ENCODE measurements at places on chromosomes 4 and X.

- no peak for DNase-seq
Observed at GRCh38 chr4:20391198-20391597, 139.5 kb downstream of the SLIT2 start.

DNA sequence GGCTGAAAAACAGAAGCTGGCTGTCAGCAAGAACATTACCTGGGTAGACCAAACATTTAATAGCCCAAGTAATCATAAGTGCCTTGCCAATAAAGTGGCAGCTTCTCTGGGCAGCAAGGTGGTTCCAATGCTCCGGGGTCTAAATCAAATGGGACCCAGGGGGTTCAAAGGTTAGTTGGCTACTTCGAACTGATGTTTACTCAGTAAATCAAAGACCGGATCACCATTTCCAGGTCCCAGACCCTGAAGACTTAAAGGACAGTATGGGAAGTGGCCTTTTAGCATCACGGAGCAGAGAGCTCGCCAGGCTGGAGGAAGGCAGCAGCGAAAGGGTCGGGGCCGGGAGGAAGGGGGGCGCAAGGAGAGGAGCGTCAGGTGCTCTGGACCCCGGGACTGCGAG, 1.0 kb downstream of the SH3KBP1 start:
- DNase-seq: no peak

DNA sequence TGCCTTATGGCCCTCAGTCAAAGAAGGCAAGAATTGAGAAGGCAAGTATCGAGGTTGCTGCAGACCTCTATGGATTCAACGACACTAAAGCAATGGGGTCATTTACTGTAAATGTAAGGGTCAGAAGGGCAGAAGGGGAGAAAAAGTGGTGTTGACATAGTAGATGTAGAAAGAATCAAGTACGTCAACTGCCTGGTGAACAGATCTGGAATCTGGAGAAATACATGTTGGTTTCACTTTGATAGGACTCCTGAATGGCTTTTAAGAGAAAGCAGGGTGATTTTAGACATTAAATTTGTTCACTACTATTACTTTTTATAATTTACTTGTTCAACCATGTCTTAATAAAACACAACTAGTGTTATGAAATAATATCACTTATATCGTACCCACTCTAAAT, 81.3 kb upstream of the FSTL5 start:
- no peak for DNase-seq

DNA sequence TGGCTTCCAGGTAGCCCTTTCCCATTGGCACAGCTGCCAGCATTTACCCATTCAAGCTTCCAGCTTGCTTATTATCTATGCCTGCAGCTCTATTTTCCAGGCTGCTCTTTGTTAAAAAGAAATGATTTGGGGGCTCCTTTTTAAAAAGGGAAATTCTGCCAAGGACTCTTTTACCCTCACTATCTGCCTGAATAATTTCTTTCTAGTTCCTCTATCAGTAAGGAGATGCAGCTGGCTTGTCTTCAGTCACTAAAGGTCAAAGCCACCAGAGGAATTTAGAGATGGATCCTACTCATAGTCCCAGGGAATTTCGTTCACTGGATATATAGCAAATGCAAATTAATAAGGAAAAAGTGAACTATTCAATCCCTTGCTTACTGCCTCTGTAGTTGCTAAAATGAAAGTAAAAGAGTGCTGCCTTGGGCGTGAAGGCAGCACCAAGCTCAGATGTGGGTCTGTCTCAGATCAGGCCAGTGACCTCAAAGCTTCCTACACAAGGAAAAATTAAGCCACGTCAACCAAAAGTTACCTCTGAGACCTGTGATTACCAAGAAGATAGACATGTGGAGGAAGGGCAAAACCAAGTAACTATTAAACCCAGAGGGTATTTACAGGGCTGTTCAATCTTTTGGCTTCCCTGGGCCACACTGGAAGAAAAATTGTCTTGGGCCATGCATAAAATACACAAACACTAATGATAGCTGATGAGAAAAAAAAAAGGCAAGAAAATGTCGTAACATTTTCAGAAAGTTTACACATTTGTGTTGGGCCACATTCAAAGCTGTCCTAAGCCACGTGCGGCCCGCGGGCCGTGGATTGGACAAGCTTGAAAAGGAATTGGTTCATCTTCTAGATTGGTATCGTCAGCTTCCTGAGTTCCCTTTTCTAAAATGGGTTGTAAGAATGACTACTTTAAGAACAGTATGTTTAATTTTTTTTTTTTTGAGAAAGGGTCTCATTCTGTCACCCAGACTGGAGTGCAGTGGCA, 5.3 kb downstream of the ARSF start:
- no peak for DNase-seq

DNA sequence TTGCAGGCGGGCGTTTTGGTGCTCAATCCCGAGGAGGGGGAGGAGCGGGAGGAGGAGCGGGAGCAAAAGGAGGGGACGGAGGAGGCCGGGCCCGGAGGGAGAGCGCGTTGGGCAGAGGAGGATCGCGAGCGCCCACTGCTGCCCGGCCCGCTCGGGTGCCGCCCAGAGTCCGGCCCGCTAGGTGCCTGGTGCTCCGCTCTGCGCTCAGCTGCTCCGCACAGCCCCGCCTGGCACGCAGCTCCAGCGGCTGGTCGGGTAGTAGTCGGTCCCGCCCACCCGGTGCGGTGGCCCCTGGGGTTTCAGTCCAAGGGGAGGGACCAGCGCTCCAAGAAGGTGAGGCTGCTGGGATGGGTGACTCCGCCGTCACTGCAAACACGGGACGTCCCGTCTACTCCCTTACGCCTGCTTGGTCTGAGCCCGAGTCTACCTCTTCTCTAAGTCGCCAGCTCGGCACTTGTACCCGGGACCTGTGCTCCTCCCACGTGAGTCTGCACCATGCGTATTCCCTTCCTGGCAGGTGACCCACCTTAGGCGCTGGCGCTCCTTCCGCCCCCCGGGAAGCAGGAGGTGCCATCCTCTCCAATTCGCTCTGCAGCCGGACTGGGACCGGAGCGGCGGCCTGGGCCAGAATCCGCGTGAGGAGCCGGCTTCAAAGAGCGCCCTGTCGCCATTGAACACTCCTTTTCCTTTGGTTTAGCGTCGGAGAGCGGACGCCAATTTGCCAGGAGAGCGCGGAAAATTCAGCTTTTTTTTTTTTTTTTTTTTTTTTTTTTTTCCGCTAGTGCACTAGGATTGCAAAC, 405 bp upstream of the HS3ST1 start:
- peak; percentile 2 for DNase-seq

GRCh38 chr4:101604976-101605375, 185.6 kb upstream of the BANK1 start:
- no peak for DNase-seq

DNA sequence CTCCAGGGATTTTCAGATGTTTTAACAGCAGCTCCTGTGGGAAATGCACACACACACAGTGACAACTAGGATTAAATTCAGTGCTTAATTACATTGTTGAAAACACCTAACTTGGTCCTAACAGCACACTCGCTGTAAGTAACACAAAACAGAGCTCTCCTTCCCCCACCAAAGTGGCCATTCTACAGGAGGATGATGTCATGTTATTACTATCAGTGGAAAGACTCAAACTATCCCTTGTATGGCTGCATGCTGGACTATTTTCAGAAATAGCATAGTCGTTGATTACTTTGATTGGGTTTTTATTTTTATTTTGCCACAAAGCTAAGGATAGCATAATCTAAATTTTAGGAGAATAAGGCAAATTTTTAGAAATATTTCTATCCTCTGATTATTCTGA, 406.3 kb downstream of the SPRY1 start:
- DNase-seq: no peak

GRCh38 chrX:41666251-41666650, 22.5 kb upstream of the GPR34 start:
- DNase-seq: no peak

DNA sequence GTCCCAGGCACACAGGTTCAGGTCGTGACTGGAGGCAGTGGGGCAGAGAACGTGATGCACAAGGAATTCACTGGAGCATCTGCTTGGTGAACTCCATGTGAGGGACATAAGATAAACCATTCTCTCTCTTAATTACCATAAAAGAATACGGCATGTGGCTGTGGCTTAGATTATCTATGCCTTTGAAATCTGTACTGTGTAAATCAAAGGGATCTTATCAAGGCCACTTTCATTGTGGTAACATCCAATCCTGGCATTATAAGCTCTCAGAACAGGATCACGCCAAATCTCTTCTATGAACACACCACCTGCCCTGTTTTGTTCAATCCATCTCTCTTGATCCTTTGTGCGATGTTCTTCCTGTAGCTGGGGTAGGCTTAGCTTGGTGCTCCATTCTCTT, 192.3 kb downstream of the SPATA18 start:
- DNase-seq: no peak

DNA sequence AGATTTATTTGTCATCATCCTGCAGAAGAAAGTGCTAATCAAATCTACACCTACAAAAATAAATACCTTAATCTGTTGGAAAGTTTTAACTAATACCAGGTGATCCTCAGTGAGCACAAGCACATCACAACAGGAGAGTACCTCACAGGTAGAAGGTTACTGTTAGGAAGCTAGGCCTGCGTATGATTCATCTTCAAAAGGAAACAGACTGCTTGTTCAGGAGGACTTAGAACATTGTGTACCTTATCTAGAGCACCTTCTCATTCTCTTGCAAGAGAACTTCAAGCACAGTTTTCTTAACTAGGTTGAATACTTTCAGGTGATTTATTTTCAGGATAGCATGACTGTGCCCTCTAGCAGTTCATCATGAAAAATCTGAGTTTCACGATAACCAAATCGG, 54.2 kb downstream of the MND1 start:
- DNase-seq: no peak

DNA sequence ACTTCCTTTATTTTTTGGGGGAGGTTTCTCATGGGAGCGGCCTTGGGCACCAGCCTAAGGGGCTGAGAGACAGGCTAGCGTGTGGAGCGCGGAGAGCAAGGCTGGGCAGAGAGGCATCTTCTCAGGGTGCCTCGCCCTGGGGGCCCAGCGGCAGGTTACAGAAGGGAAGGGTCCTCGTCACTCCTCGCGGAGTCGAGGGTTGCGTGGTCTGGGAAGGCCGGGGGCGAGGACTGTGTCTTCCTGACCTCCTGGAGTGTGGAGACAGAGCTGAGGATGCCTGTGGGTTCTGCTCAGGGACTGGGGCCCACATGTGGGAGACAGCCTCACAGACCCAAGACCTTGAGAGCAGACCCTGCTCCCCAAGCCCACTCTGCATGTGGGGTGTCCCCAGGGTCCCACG, 79.6 kb upstream of the LRPAP1 start:
- DNase-seq: no peak

DNA sequence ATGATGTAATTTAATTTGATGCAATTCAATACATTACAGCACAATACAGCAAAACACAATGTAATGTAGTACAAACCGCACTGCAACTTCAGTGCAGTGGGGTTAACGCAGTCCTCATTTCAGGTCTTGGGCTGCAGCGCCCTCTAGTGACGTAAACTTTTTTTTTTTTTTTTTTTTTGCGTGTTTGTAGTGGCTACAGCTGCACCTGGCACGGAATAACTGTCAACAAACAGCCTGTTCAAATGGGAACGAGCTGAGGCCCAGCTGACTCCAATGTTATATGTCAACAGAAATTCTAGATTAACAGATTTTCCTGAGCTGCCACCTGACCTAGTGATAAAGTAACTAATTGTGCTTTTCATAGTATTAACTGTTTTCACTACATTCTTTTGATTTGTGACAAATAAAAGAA, 33.5 kb upstream of the RASSF6 start:
- DNase-seq: no peak

DNA sequence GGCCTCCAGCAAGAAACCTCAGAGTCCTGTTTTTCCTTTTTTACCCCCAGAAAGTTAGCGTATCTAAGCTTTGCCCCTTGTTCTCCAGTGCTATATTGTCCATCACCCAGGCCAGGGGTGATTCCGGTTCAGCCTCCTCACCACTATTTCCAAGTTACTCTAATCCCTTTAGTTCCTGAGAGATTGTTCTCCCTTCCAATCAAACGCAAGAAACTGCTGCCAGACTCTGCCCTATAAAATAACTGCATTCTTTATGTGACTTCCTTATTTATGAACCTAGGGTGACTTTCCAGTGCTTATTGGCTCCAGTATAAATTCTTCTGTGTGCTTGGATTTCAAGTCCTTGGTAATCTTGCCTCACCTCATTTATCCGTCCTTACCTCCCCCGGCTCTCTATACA, 65.7 kb downstream of the CLCN5 start:
- DNase-seq: no peak

- DNase-seq: no peak
Observed at GRCh38 chr4:60930866-60931265, 269.3 kb upstream of the ADGRL3 start.

DNA sequence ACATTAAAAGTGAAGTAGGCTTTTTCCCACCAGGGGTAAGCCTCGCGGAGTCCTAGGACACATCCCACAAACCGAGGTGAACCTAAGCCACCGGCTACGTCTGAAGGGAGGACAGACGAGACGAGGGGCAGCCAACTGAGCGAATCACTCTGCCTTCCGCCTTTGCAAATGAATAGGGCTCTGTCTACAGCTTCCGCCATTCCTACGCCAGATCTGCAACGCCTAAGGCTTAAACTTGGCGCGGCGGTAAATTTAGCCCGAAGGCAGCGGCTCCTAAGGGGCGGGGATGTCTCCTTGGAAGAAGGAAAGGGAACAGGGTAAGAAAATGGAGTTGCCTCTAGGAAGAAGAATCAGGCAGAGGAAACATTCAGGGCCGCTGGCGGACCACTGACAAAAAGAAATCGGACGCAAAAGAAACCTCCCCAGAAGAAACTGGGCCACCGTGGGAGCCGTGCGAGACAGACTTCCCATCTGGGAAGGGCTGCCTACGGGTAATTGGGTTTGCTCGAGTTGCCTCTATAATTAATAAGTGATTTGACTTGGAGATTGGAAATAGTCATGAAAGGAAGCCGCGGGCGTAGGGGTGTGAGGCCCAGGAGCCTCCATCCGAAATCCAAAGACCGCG, 90.5 kb downstream of the BCOR start:
- DNase-seq: no peak

DNA sequence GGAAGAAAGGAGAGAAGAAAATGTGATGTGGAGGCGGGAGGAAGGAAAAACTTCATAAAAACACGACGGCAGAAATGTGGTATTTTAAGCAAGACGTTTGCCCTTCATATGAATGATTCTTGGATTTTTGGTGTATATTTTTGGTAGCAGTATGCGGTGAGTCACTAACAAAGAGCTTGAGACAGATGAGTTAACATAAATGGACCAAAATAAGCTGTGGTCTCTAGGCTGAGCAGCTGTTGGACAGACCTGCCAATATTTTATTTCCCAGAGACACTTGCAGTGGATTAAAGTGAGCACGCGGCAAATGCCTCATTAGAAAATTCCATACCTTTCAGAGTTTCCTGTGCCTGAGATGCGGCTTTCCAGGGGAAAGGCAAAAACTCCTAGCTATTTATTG, 43.1 kb upstream of the RPS6KA3 start:
- DNase-seq: no peak

- DNase-seq: no peak
Observed at GRCh38 chr4:172985552-172985951, 183.1 kb upstream of the GALNT7 start.

GRCh38 chr4:73222466-73223257, 35.9 kb downstream of the ANKRD17 start:
- DNase-seq: peak; percentile 18

DNA sequence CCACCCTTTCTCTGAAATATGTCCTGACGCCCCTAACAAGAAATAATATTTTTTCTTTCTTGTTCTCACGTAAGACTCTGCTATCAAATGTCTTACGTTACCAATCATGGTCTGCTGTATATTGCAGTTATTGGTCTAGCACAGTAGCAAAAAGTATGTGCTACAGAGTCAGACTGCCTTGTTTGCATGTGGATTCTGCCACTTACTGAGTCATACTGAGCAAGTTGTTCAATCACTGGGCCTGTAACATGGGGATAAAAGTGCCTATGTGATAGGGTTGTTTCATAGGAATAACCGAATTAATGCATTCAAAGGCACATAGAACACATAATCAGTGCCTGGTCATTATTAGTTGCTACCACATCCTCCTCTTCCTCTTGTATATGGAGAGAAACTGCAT, 14.1 kb downstream of the RPGR start:
- no peak for DNase-seq
